A549 (cell line): ENCODE measurements at places on chromosomes 12 and 14.
A peak's percentile ranks its signal among the peaks of the same experiment; 100 is the strongest.

- DNase-seq = peak; percentile 8
These were observed 4.8 kb upstream of the LMNTD1 start for GRCh38 chr12:25557830-25558436.

GRCh38 chr12:32402170-32402569 lies 2.8 kb downstream of the FGD4 start:
- DNase-seq = no peak

- DNase-seq = no peak
These were observed 50.6 kb downstream of the FOXA1 start for GRCh38 chr14:37544407-37544806.

DNA sequence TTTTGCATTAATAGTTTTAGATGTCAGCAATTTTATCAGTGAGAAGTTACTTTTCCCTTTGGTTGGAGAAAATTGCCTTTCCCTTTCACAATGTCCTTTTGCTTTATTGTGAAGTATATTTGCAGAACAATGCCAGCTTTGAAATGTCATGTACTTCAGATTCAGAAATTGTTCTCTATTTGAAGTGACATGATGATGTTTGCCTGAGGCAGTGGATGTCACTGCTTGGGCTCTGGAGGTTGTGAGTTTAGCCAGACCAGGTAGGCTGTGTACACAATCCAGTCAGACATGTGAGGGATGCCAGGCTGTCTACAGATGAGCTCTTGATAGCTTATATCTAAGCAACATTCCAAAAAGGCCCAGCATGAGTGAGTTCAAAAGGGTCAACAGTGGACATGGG lies 451.9 kb upstream of the FBXO33 start:
- DNase-seq = no peak

GRCh38 chr12:128267651-128268378 lies 845 bp downstream of the TMEM132C start:
- no peak for DNase-seq

- peak; percentile 83 for DNase-seq
These were observed 108.3 kb downstream of the NUAK1 start for GRCh38 chr12:106030210-106031071.

DNA sequence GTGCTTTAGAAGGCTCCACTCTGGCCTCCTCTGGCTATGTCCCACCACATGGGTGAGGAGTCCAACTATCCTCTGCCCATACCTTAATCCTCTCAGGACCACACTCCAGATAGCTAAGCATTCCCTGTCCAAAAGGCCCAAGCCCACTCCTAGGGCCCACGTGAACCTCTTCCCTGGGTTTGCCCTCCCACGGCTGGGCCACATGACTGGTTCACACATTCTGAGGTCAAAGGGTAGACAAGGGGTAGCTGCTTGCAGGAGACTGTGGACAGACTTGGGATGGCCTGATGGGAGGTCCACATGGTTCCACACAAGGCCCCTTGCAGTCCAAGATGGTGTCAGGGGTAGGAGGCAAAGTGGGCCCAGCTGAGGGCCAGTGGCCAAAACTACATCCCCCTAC lies 6.0 kb upstream of the PCK2 start:
- DNase-seq = no peak

DNA sequence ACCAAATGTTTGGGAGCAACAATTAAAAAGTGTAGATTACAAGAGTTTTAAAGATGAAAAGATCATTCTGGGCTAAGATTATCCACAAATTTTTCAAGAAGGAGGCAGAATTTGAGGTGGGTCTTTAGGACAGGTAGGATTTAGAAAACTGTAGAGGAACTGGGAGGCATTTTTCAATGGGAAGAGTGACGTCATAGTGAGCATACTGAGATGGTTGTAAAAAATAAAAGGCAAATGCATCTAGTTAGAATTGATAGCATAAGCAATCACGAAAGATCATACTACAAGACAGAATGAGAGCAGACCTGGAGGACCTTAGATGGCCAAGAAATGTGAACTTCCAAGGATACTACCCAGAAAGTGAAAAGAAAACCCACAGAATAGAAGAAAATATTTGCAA lies 131.6 kb upstream of the G2E3 start:
- DNase-seq = no peak

- DNase-seq = no peak
These were observed 856 bp upstream of the EIF4B start for GRCh38 chr12:53005215-53005985.

- no peak for DNase-seq
These were observed 13.5 kb downstream of the KIF5A start for GRCh38 chr12:57563358-57563757.

DNA sequence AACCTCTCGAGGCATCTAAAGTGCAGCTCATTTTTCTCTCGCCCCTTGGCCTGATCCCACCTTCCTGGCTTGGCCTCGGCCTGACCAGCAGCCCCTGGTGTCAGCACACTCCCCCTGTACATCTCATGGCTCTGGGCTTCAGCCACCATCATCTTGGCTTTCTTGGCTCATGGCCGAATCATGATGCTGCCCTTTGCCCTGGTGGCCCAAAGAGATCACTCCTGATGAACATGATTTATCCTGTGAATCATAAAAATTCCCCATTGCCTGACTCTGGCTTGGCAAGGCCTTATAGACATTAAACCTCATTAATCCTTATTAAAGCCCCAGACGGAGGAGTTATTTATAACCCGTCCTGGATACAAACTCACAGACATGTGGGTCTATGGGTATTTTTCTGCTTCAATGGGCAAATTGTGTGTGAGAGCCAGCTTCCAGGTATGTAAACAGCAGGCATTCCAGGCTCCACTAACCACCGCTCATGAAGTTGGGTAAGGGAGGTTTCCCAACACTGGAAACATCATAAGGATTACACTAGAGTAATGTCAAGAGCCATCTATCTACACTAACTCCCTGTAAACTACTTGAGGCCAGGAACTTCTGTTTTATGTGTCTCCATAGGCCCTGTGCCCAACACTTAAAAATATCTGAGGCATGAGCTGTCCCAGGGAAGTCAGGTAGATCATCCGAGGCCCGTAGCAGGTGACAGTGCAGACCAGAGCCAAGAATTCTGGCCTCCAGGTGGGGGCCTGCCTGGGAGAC lies 171.2 kb downstream of the TTC8 start:
- peak; percentile 83 for DNase-seq

- no peak for DNase-seq
These were observed 57.3 kb downstream of the DAD1 start for GRCh38 chr14:22531451-22532344.

DNA sequence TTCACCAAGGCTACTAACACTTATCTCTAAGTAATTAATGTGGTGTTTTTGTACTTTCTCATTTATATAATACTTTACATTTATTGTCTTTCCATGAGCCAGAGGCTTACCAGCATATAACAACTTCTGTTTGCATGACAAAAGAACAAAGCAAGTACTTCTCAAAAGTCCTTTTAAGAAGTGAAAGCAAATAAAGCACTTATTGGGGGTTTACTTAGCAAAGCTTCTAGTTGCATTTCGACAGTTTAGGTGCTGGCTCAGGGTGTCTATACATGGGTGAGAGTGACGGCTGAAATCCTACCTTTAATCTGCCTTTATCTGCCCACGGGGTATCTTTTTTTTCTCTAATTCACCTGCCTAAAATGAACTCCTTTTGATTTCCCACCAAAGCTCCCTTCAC lies 21.0 kb upstream of the DCN start:
- no peak for DNase-seq

- DNase-seq = no peak
These were observed 148.8 kb upstream of the DCN start for GRCh38 chr12:91331371-91331770.

- no peak for DNase-seq
These were observed 24.6 kb upstream of the LTBP2 start for GRCh38 chr14:74636424-74637177.

- no peak for DNase-seq
These were observed 6.9 kb upstream of the HOXC11 start for GRCh38 chr12:53966085-53966384.

- DNase-seq = peak; percentile 8
These were observed 707 bp downstream of the CPSF6 start for GRCh38 chr12:69239922-69240630.

DNA sequence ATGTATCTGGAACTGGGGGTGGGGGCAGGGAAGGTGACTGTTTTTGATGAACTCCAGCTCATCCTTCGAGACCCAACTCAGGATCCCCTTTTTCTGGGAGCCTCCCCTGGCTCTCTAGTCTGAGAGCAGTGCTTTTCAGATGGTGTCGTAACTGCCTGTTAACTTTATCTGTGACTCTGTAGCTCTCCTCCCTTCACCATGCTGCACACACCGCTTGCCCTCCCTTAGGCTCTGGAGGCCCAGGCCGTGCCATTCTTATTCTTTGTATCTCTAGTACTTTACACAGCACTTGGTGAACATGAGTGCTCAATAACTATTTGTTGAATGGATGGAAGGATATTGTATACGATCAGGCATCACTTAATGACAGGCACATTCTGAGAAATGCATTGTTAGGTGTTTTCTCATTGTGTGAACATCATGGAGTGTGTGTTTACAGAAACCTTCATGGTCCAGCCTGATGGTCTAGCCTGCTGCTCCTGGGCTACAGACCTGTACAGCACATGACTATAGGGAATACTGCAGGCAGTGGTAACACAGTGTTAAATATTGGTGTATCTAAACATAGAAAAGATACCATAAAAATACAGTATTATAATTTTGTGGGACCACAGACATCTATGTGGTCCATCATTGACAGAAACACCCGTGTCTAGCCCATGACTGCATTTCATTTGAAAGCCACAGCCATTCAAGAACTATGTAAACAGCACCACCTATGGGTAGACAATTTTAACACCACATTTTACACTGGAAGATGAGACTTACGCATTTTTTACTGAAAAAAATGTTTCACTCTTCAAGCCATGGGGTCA lies 91.8 kb downstream of the EML1 start:
- peak; percentile 69 for DNase-seq

DNA sequence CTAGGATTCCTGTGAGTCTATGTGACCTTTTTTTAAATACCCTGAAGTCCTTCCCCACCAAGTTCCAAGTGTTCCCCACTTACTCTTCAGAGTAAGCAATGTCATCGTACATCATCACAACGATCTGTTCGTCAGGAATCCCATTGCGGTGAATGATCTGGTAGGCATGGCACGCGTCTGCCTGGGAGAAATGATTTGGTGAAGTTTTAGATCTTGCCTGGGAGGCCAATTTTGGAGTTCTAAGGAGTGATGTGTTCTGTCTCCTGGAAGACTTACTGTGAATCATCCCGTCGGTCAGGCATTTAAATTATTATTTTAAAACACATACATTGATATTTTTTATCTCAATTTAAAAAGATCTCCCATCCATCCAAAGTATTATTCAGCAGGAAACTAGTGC lies 29.8 kb downstream of the LGMN start:
- no peak for DNase-seq

GRCh38 chr14:99206090-99206489 lies 65.9 kb downstream of the BCL11B start:
- DNase-seq = no peak

DNA sequence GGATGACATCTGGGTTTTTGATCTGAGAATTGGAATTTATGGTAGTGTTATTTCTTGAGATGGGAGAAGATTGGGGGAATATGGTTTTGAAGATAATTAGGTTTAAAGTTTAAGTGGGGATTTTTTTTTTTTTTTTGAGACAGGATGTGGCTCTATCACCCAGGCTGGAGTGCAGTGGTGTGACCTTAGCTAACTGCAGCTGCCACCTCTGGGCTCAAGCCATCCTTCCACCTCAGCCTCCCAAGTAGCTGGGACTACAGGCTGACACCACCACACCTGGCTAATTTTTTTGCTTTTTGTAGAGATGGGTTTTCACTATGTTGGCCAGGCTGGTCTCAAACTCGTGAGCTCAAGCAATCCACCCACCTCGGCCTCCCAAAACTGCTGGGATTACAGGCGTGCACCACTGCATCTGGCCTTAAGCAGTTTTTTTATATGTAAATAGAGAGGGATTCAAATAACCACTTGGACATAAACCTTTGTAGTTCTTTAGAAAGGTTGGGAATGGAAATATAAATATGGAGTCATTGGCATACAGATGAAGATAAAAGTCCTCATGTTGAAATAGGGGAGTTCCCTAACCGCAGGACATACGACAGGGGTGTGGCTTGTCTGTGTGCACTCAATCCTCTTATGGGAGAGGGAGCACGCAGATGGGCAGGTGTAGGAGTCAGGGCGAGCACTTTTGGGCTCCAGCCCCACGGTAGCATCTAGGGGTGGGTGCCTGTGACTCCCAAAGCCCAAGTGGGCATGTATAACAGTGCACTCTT lies 4.7 kb downstream of the LIN52 start:
- no peak for DNase-seq

DNA sequence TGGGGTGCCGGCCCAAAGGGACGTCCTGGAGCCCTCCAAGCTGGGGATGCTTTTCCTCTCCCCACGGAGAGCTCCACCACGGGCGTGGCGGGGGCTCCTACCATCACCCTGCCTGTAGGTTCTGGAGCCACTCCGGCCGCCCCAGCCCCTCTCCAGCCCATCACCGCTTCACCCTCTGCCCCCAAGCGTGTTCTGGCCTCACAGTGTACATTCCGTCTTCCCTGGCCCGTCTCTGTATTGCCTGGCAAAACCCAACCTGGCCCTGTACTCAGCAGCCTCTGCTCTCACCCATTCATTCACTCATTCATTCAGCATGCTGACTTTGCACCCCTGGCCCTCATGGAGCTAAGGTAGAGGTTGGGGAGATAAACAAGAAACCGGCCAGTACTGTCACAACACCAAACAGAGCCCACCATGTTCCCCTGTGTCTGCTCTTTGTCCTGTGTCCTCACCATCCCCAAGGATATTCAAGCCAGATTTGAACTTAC lies 20.3 kb downstream of the SLC25A29 start:
- no peak for DNase-seq

DNA sequence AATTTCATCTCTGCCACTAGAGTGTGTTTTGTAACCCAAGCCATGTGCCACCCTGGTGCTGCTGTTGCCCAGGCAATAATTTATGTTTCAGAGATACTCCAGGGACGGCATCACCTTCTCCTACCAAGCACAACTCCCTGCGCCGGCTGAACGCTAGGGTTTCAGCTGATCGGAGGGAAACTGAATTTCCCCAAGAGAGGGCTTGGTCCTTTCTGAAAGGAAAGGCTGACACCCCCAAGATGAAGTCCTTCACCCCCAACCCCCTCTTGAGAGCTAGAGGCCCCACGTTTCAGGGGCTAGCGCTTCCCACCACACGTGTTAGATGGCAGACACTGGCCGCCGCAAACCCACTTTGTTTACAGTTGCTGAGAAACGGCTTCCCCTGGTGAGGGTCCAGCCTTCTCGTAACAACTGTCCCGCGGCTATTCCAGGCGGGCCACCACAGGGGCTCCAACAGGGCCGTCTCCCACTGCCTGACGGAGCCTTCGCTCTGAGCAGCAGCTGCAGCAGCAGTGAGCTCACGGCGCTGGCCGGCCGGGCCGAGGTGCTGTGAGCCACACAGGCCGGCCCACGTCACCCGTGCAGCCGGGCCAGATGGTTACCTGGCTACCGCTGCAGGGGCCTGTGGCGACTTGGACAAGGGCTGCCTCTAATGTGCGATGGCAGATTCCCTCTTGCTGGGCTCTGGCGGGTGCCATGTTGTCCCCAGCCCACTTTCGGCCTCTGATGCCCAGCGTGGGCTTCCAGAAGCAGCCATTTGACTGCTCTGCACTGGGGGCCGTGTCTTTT lies 66.4 kb downstream of the TESC start:
- no peak for DNase-seq

- no peak for DNase-seq
These were observed 41.9 kb downstream of the JDP2 start for GRCh38 chr14:75469606-75470237.
